Stimulated activated CD4-positive, alpha-beta T cell treated with anti-CD3 and anti-CD28 coated beads, Interleukin-4, amount 100 ng/mL, for 1 hour (primary cell): ENCODE measurements at places on chromosomes 4 and X.

- DNase-seq, result no peak
These were observed 222.6 kb downstream of the SPIN4 start for GRCh38 chrX:63128509-63128908.

DNA sequence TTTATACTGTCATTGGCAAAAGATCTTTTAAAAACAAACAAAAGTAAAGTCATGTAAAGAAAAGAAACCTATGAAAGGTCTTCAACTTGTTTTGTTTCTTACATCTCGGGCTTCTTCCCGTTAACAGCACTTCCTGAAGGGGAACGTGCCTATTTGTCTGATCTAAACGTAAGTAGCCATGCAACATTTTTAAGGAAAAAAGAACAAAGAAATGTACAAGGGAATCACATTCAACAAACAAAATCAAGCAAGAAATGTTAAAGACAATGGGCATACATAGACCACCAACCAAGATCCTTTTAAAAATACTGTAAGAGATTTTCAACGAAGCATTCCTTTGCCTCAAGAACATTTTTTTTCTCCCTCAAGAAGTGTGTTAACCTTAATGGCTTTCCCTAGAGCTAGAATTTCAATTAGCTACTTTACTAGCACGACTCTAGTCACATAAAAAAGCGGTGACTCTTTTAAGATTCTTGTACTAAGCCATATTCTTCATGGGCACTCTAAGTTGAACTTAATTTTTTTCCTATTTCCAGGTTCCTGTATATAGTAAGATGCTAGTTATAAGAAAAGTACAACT, 112.0 kb upstream of the TTC29 start:
- DNase-seq, result no peak

DNA sequence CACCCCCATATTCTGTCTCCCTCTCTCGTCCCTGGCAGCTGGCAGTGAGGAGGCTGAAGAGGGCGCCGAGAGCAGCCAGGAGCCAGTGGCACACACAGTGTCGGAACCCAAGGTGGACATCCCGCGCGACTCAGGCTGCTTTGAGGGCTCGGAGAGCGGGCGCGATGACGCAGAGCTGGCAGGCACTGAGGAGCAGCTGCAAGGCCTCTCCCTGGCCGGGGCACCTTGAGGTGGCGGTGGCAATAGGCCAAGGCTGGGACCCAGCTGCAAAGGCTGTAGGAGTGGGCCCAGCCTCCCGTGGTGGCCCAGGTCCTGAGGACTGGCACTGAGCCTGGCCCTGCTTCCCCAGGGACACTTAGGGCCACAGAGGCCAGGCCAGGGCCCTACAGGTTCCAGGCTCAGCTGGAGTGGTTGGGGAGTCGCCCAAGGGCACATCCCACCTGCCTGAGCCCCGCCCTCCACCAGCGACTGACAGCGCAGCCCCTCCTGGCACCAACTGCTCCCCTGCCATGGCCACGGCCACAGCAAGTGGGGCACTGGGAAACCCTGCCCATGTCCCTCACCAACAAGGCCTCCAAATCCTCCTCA, 13.9 kb downstream of the SASH3 start:
- DNase-seq, result no peak

DNA sequence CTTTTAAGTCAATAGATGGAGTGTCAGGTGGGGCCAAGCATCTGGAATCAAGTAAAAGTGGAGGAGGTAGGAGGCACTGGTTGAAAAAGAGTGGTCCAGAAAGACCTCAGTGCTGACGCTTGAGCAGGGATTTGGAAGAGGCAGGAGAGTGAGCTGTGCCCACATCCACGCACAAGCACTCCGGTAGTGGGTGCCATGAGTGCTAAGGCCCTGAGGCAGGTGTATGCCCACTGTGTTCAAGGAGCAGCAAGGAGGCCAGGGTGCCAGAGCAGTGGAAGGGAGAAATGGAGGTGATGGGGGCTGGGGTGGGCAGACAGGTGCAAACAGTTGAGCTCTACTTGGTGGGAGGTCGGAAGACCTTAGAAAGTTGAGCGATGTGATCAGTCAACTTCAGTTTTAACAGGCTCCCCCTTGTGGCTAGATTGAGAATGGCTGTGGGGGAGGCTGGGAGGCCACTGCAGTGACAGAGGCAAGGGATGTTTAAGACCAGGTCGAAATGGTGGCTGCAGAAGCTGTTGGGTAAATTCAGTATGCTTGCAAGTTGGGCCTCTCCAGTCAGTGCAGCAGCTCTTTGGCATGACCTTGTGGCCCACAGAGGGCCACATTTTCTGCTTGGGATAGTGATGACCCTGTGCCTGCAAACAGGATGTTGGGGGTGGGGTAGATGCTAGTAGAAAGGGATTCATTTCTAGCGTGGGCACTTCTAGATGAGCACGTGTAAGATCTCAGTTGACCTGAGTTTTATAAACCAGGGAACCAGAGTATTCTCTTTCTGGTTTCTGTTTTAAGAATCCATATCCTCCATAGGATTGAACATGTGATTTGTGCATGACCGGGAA, 12.7 kb downstream of the TKTL1 start:
- peak; percentile 74 for DNase-seq

- DNase-seq, result no peak
These were observed 269.9 kb upstream of the NRK start for GRCh38 chrX:105552395-105552794.

DNA sequence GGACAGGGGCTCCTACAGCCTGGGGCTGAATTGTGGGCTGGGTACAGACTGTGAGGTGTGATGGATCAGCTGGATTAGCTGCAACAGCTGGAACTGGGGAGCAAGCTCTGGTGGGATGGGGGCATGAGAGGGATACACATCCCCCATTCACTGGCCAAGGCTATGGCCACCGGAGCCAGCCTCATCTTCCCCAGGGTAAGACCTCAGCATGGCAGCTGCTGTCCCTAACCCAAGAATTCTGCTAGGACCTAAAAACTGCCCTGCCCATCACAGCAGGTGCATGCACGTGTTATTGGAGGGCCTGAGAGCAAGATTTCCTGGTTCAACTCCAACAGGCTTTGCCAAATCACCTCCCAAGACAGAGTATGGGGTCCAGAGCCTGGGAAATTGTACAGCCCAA, 258.6 kb upstream of the AGTR2 start:
- no peak for DNase-seq

DNA sequence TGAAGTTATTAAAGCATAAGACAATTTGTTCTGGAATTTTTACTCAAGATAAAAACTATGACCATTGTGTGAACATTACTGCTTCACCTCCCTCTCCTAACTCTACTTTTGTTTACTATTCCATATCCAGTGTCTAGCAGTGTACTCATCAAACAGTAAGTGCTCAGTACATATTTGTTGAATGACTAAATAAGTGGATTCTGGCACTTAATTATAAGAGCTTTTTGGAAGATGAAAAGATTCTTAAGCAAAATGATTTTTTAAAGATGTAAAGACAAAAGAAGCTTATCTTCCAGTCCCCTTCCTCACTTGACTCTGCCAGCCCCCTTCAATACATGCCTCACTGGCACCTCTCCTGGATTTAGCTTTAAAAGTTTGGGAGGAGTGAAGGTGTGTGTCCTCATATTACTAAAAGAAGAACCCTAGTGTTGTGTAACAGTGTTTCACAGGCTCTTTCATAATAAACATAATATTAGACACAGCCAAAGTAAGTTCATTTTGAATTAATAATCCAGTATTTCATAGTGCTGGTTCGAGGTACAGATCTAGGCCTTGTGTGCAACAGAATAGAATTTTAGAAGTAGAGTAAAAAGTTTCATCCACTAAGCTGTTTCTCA, 53.0 kb downstream of the GAB1 start:
- DNase-seq, result no peak

DNA sequence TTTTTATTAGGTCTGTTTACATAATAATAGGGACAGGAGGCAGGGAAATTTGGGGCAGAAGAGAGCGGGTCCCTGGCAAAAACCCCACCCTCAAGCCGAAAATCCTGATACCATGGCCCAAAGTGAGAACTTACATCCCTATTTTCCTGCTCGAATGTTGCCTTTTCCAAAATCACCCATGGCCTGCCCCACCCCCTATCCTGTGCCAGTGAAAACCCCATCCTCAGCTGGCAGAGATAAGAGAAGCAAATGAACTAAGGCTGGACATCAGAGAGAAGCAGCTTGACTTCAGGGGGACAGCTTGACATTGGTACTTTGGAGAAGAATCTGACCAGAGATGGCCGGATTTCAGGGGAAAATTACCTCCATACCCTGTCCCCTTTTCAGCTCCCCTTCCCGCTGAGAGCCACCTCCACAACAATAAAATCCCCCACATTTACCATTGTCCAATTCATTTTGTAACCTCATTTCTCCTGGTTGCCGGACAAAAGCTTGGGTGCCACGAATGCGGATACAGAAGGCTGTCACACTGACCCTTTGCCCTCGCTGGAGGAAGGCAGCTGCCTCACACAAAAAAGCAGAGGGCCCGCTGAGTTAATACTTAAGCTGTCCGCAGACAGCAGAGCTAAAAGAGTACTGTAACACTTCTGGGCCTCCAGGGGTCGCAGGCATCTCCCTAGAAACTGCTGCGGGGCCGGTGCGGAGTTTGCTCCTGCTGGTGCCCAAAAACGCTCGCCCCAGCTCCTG, 196.2 kb downstream of the SNCA start:
- no peak for DNase-seq

- DNase-seq, result no peak
These were observed 3.1 kb upstream of the MSX1 start for GRCh38 chr4:4856071-4857000.

- peak; percentile 49 for DNase-seq
These were observed at the start of gene NDNF for GRCh38 chr4:121072224-121073003. NDNF (minus strand) TSS chr4:121072535; CDS start chr4:121045837, 26,698 bp downstream.

DNA sequence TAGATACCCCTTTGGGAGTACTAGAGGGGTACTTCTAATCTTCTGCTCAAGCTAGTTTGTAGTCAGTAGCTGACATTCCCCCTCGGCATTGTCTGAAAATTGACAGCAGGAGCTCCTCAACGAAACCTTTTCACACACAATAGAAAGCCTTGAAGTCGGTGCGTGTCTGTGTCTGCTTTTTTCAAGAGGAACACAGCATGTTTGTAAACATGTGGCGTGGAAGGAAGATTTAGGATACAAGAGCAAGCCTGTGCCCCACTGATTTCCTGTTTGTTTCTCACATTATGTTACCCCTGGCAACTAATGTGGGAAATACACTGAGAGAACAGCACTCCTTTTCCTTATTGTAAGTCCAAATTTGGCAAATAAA, 252.6 kb downstream of the ANKRD50 start:
- DNase-seq, result no peak

DNA sequence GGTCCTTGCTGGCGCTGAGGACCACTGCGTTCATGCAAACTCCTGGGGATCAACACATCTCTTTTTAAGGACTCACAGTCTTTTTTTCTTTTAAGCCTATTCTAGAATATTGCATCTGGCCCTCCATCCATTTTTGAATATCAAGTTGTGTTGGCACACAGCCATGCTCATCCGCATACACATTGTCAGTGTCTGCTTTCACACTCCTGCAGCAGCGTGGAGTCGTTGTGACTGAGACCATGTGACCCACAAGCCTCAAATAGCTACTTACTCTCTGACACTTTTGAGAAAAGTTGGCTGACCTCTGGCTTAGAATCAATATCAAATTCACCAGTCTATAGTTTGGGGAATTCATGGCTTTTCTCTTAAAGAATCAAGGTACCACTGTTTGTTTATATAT, 191.8 kb upstream of the S100G start:
- DNase-seq, result no peak

GRCh38 chr4:8917868-8918783, 46.5 kb upstream of the HMX1 start:
- DNase-seq, result peak; percentile 65

GRCh38 chr4:54333657-54334056, 104.6 kb downstream of the PDGFRA start:
- DNase-seq, result no peak

- DNase-seq, result no peak
These were observed 51.9 kb downstream of the ATP10D start for GRCh38 chr4:47536966-47537365.

DNA sequence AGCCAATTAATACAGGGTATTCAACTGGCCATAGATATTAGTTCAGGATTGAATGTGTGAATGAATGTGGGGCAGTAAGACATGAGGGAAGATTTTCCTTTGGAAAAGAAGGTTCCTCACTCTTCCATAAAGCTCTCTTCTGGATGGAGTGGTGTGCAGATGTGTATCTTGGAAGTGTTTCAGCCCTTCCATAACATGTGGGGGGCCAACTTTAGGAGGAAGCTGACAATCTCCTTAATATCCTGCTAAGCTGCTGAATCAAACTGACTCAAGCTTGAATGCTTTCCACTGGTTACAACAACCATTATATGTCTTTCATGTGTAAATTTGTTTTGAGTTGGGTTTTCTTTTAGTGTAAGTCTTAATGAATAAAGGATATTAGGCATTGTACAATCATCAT, 40.3 kb downstream of the FANCB start:
- no peak for DNase-seq

- DNase-seq, result no peak
These were observed 219.4 kb downstream of the SLC4A4 start for GRCh38 chr4:71558248-71558647.

DNA sequence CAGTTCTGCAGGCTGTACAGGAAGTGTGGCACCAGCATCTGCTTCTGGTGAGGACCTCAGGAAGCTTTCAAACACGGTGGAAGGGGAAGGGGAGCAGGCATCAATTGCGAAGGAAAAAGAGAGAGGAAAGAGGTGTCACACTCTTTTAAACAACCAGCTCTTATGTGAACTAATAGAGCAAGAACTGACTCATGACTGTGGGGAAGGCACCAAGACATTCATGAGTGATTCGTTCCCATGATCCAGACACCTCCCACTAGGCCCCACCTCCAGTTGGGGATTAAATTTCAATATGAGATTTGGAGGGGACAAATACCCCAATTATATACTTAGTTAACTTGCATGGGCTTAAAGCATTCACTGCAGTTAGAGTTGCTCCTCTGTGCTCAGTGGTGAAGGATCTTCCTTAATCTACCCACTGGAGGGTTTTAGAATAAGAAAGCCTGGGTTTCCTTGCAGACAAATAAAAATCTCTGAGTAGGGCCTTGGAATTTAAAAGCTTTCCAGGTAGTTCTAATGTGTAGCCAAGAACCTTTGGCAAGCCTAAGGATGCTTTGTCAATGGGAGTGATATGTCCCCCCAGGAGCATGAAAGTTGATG, 60.0 kb downstream of the SYNPO2 start:
- DNase-seq, result no peak

- peak; percentile 11 for DNase-seq
These were observed 11.0 kb downstream of the ARHGAP36 start for GRCh38 chrX:131068945-131069719.

DNA sequence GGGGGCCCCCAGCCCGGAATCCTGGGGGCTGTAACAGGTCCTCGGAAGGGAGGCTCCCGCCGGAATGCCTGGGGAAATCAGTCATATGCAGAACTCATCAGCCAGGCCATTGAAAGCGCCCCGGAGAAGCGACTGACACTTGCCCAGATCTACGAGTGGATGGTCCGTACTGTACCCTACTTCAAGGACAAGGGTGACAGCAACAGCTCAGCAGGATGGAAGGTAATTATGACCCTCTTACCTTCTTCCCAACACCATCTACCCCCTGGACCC, 1.0 kb downstream of the FOXO4 start:
- no peak for DNase-seq

DNA sequence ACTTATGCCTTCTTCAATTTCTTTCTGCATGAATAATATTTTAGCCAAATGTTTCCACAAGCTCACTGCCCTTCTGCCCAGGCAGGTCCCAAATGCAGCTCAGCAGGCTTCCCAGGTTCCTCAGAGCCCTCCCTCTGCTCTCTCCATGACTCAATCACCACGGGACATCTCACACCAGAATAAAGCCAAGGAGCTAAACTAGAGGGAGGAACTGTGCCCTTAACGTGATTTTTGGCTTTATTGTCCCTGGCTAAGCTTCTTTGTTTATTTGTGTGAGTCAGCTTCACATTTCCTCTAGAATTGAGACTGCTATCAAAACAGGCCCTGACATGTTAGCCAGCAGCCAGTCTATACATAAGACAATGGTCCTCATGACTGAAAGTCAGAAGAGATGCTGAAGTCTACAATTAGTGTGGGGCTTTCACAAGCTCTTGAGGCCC, 186.4 kb upstream of the GALNT7 start:
- no peak for DNase-seq
